ENCODE measurements at places on chromosomes 6 and 20. TPM values are rescaled to one million over a fixed set of nuclear protein-coding genes. Genes with fewer than 3 reads are reported as not detected.

DNA sequence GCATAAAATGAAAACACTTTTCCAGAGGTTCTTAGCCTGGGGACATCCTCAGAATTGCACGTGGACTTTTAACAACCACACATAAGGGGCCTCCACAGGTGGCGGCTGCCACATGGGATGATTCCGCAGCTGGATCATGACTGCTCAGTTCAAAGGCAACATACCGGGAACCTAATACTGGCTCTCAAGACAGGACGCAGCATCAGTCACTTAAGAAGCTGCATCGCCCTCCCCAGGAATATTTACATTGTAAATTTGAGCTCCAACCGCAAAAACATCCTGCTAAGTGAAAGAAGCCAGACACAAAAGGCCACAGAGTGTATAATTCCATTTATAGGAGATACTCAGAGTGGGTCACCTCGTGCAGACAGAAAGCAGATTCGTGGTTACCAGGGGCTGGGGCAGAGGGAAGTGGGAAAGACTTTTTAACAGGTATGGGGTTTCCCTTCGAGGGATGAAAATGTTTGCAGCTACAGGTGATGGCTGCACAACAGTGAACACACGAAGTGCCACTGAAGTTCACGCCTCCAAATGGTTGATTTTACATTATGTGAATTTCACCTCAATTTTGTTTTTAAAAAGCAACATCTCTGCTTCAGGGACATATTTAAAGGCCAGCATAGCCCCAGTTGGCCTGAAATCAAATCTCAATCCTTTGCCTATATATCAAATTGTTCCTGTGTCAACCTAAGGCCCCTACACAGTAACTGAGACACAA is 141.5 kb downstream of the BMP7 start:
- no peak for DNase-seq

ZFP57 gene
- total RNA-seq = 0.15 TPM

SLA2 gene
- total RNA-seq = 0.52 TPM

DNA sequence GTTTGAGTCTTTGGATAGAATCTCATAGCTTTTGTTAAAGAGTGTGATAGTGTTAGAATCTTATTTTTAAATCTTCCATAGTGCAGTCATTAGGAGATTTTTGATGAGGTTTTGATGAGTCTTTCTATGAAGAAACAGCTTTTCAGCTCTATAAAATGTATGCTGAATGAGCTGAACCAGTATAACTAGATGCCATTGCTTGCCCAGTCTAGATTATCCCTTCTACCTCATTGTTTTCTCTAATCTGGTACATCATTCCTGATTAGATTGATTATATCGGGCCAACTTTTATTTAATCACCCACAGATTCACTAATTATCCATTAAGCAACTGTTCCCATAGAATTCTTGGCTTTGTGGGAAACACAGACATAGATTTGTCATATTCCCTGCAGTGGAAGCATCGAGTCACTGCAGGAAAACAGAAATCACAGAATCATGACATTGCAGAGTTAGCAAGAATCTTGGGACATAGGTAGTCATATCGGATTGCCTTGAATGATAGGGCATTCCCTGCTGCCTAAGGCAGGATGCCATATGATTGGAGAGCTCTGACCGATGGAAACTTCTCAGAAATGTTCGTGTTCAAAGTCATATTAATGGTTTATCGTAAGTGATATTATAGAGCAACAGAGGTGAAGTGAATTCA is 882.7 kb upstream of the FLRT3 start:
- DNase-seq = no peak

WFDC12 gene
- 13.5 TPM for total RNA-seq

GRCh38 chr6:41406728-41407489 is 71.5 kb downstream of the NCR2 start:
- no peak for DNase-seq

DNA sequence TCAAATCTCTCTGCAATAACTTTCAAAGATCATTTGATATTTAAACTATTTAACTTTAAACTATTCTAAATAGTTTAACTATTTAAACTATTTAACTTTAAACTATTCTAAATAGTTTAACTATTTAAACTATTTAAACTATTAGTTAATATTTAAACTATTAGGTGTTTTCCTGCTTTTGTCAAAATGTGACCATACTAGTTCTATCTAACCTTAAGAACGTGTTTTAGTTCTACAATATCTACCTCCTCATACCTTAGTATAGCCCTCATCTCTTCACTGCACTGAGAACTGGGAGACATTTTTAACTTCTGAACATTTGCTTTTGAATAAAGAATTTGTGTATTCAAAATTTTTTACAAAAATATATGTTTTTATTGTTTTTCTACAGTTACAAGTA is 429.1 kb downstream of the ADGRB3 start:
- DNase-seq = no peak

DNA sequence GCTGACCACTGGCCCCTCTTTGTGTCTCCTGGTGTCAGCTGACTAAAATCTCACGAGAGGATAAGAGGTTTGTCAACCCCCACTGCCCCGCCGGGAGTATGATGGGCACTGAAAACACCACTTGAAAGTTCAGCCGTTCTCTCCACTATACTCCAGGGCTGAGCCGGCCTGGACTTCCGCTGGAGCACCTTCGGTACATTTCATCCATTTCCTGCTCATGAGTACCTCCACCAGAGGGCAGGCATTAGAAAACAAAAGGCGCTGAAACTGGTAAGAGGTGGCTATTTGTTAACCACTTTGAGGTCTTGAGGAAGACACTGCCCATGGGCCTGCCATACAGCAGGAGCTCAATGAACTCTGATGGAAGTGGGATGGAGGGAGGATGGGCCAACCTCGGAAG is 17.9 kb upstream of the ANKRD60 start:
- DNase-seq = no peak

- DNase-seq = peak; percentile 57
These were observed 32.3 kb upstream of the EPB41L1 start for GRCh38 chr20:36121981-36122930.

DNA sequence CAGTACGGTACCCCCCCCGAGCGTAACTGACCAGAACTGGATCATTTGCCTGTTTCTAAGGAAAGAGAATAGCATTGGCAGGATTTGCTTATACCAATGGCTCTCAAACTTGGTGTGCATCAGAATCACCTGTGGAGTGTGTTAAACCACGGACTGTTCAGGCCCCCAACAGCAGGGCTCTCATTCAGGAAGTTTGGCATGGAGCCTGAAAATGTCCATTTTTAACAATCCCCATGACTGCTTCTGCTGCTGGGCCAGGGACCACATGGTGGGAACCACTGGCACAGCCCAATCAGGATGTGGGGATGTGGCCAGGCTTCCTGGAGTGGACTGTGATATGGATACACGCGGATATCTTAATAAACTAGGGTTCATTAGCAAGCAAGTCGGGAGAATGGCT is 53.9 kb downstream of the GTF2H5 start:
- peak; percentile 66 for DNase-seq

EYS gene
- total RNA-seq = 0.04 TPM

C6orf163 gene
- total RNA-seq = 0.84 TPM

GRCh38 chr6:136784910-136785746 is 7.1 kb downstream of the MAP3K5 start:
- DNase-seq = peak; percentile 35

PDYN gene
- not detected for total RNA-seq

GRCh38 chr6:17580518-17581048 is 19.5 kb upstream of the FAM8A1 start:
- no peak for DNase-seq

DNA sequence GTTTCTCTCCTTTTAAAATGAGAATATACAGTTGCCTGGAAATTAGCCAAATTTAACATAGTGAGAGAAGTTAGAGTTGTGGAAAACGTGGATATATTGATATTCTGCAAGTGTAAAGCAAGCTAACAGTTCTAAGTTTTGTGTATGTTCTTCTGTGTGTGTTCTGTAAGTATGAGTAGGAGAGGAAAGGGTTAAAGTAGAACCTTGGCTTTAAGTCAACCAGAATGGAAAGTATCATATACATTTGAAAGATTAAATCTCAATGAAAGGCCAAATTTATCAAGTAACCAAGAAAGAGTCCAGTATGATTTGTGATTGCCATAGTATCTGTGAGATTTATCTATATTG is 30.0 kb upstream of the BAG2 start:
- no peak for DNase-seq

DNA sequence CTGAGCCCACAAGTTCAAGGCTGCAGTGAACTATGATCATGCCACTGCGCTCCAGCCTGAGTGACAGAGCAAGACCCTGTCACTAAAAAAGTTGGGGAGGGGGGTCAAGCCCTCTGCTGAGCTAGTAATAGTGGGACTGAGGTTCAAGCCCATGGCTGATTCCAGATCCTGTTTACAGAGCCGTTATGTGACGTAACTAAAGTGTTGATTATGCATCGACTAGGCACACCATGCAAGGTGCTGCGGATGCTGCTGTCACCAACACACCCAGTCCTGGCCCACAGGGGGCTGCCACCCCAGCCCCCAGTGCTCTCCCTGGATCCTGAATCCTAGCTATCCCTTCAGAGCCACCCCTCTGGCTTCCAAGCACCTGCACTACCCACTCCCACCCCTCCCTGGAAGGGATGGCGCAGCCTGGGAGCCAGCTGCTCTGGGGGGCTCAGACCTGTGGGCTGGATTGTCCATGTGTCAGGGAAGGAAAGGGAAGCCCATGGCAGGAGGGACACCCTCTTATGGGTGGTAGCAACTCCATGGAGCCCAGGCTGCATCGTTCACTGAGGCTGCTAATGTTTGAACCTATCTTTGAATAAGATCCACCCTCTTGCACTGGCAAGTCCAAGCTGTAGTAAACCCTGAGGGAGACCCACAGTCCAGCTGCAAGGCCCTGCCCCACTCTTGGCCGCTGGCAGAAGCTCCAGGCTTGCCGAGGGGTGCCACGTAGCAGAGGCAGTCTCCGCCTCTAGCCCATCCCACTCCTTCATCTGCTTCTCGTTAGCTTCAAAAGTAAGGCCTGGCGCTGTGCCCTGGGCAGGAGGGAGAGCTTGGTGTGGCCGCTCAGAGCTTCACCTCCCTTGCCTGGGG is 95.0 kb downstream of the SNX5 start:
- peak; percentile 82 for DNase-seq

DNA sequence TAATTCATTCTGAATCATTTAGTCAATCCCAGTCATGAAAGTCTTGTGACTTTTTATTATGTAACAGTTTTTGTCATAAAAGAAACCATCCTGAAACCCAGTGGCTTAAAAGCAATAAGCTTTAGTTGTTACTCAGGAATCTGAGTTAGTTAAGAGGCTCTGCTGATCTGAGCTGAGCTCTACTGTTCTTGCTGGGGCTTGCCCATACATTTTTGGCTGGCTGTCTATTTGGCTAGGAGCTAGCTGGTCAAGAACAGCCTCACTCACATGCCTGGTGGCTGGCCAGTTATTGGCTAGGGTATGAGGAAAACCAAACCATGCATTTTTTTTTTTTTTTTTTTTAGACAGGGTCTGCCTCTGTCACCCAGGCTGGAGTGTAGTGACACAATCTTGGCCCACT is 10.6 kb downstream of the TCF21 start:
- no peak for DNase-seq

- no peak for DNase-seq
These were observed 55.5 kb downstream of the B3GAT2 start for GRCh38 chr6:70901324-70901723.

GRCh38 chr6:39891976-39892375 is 42.3 kb downstream of the MOCS1 start:
- DNase-seq = no peak

DNA sequence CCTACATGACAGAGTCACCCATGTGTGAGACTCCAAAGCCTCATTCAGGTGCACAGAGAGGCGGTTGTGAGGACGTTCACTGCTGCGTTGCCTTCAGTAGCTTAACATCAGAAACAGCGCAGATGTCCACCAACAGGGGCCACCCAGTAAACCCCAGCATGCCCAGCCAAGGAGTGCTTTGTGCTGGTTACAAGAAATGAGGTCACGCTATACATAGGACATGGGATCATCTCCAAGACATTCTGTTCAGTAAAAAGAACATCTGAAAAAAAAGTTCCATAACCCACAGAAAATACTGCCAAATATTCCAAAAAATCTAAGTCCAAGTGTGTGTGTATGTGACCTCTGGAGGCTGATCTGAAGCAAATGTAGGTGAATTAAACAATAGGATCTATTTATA is 16.0 kb downstream of the SLC52A3 start:
- DNase-seq = no peak

- no peak for DNase-seq
These were observed 158.7 kb upstream of the JARID2 start for GRCh38 chr6:15087186-15087589.

- no peak for DNase-seq
These were observed 161.2 kb downstream of the PTPRT start for GRCh38 chr20:43028470-43028869.

GRCh38 chr6:69456086-69456485 is 340.7 kb downstream of the LMBRD1 start:
- DNase-seq = no peak

DNA sequence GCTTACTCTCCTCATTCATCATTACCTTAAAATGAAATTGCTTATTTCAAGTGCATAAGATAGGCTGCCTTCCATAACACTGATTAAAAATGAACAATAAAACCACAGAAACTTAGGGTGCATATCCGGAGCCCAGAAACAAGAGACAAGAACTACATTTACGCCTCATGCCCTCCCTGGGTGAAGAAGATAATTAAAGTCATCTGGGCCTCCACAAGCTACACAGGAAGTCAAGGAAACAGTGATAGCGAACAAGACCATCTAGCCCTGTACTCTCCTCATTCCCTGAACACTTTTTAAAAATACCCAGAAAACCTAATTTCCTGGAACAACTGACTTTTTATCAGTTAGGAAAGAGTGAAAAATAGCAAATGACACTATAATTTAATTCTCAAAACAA is 6.3 kb downstream of the SOD2 start:
- DNase-seq = no peak

- DNase-seq = no peak
These were observed 11.8 kb downstream of the FAM110A start for GRCh38 chr20:845226-845868.

ABHD16B gene
- not detected for total RNA-seq
